Mammary microvascular endothelial cell (primary cell): ENCODE measurements at places on chromosomes 7 and 10. TPM values are rescaled to one million over a fixed set of nuclear protein-coding genes. Genes with fewer than 3 reads are reported as not detected.

Gene MYL10
- not detected in 2 replicates for total RNA-seq

Gene AKR1C4
- total RNA-seq: not detected in 2 replicates

Gene CDHR1
- 0.05 and 0.13 TPM in 2 replicates for total RNA-seq

Gene CBLL1
- 13.1 and 22.9 TPM in 2 replicates for total RNA-seq

Gene TRIM4
- 24.0 and 25.8 TPM in 2 replicates for total RNA-seq

Gene KLF14
- total RNA-seq: not detected in 2 replicates

Gene CCDC172
- not detected in 2 replicates for total RNA-seq

Gene USP6NL
- total RNA-seq: 12.9 and 13.4 TPM in 2 replicates

Gene GDF2
- not detected in 2 replicates for total RNA-seq

Gene NKX2-3
- total RNA-seq: not detected in 2 replicates

Gene CNTNAP2
- total RNA-seq: 0.20 TPM in 2 replicates

Gene PDE1C
- total RNA-seq: 7.2 and 9.5 TPM in 2 replicates

Gene PLXDC2
- 0.07 and 1.1 TPM in 2 replicates for total RNA-seq

Gene MMD2
- not detected in 2 replicates for total RNA-seq

Gene GBX1
- total RNA-seq: not detected in 2 replicates

Gene INMT
- 0.27 and 0.64 TPM in 2 replicates for total RNA-seq

Gene RAMP3
- total RNA-seq: 7.0 and 8.8 TPM in 2 replicates

Gene ZC3HAV1L
- total RNA-seq: 15.3 and 23.7 TPM in 2 replicates

Gene RARRES2
- not detected in 2 replicates for total RNA-seq

Gene SH2B2
- 2.5 and 3.5 TPM in 2 replicates for total RNA-seq

Gene TMEM273
- 3.1 and 5.6 TPM in 2 replicates for total RNA-seq

Gene RTKN2
- total RNA-seq: 0.27 and 0.44 TPM in 2 replicates

Gene MOGAT3
- total RNA-seq: not detected in 2 replicates

Gene ZNF680
- 3.7 and 6.1 TPM in 2 replicates for total RNA-seq

Gene RFC2
- 41.6 and 43.0 TPM in 2 replicates for total RNA-seq
